CD4-positive, CD25-positive, alpha-beta regulatory T cell (primary cell): ENCODE measurements at places on chromosomes 3 and 15.

DNA sequence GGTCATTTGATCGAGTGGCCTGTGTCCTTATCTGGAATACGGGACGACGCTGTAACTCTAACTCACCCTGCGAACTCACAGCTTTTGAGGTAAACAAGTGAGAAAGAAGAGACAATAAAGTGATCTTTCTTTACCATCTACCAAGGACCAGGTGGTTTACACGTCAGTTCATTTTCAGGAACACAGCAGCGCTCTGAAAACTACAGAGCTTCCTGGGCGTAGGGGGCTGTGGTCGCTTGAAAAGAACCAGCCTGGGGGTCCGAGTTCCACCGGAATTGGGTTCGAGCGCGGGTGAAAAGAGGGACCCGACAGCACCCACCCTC is 357 bp downstream of the KIAA1143 start:
- no peak for DNase-seq

DNA sequence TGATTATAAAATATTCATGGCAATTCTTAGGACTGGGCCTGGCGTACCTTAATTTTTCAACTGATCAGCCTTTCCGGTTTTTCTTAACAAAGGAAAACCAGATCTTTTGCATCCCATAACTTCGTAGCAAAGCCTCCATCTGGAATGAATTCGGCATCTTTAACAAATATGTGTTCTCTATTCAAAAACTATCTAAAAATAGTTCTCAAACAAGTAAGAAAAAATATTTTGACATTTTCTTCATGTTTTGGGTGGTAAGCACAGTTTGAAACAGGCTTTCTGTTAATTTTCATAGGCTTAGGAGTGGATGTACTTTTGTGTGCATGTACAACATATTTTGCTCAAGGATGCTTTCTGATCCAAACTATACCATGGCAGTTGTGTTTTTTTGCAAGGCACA is 55.1 kb downstream of the RBMS3 start:
- DNase-seq = no peak

DNA sequence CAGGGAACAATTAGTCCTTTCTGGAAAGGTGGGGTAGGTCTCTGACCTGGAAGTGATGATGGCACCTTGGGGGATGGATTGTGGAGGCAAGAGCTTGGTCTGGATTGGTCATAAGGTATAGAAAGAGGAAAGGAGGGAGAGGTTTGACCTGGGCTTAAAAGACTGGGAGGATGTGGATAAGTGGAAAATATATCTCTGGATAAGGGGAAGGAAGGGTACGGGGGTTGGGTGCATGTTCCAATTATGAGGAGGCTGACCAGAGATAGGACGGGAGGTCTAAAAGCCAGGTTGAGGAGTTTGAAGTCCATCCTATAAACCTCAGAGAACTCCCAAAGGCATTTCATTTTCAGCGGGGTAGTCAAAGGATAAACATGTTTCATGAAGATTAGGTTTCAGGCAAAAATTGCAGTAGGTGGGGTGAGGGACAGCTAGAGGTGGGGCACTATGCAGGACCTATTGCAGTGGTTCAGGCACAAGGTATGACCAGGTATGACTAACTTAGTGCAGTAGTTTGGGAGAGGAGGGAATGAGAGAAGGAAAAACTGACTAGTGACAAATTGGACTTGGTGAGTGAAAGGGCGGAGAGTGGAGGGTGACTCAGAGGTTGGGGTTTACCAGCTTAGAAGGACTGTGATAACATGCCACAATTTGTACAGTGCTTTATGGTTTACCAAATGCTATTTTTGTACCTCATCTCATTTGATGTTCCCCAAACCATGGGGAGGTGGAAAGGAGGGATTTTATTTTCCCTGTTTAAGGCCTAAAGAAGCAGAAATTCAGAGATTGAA is 10.7 kb downstream of the PDE8A start:
- DNase-seq = no peak

DNA sequence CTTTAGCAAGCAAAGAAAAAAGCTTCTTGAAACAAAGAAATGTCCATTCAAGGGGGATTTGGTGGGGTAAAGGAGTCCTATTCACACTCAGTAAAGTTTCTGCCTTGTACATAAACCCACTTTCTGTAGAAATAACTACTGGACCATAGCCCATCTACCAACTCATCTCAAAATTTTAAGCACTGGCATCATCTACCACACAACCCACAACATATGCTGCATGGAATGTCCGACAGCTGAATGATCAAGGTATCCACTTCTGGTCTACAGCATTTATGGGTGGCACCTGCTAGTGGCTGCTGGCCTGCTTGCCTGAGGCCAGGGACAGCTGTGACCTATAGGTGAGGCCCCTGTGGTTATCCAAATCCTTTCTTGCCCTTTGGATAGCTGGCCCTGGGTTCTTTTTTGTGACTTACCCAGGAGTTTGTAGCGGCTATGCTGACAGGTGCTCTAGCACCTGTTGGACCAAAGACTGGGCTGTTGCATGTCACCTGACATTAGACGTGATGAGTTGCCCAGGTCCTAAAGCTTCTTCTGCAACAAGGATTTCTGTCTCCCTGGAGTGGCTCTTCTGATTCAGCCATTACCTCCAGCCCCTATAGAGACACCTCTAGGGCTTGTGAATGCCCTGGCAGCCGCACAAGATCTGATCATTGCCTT is 19.2 kb upstream of the MEF2A start:
- DNase-seq = no peak
